Stimulated activated CD4-positive, alpha-beta T cell treated with anti-CD3 and anti-CD28 coated beads, Interleukin-4, amount 100 ng/mL, for 24 hours (primary cell): ENCODE measurements at places on chromosomes 16 and 17.

GRCh38 chr17:8382052-8382879 is 727 bp downstream of the RPL26 start:
- DNase-seq, result peak; percentile 12

GRCh38 chr17:5049314-5049841 is 14.2 kb upstream of the SLC52A1 start:
- peak; percentile 45 for DNase-seq

GRCh38 chr17:1203111-1203966 is 23.6 kb upstream of the ABR start:
- peak; percentile 53 for DNase-seq

DNA sequence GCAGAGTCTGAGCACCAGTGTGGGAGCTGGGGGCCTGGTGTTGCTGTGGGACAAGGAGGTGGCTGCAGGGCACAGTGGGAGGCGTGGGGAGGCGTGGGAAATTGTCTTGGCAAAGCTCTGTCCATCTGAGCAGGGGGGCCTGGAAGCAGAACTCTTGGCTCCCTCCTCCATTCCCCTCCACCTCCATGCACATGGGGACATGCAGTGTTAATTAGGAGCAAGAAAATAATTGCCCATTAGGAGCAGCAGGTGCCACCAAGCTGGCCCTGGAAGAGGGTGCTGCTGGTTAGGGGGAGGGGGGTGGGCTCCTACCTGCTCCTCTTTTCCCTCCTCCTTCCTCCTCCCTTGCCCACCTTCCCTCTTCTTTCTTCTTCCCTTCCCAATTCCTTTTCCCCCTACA is 4.5 kb downstream of the TTYH2 start:
- DNase-seq, result no peak

- no peak for DNase-seq
Observed at GRCh38 chr16:11298143-11298900, 17.2 kb upstream of the PRM1 start.

- DNase-seq, result no peak
Observed at GRCh38 chr17:207775-208174, 26.3 kb upstream of the DOC2B start.
